ENCODE measurements at places on chromosomes 2 and 18.

GRCh38 chr2:61210332-61210981 lies 48.5 kb downstream of the C2orf74 start:
- DNase-seq: no peak

DNA sequence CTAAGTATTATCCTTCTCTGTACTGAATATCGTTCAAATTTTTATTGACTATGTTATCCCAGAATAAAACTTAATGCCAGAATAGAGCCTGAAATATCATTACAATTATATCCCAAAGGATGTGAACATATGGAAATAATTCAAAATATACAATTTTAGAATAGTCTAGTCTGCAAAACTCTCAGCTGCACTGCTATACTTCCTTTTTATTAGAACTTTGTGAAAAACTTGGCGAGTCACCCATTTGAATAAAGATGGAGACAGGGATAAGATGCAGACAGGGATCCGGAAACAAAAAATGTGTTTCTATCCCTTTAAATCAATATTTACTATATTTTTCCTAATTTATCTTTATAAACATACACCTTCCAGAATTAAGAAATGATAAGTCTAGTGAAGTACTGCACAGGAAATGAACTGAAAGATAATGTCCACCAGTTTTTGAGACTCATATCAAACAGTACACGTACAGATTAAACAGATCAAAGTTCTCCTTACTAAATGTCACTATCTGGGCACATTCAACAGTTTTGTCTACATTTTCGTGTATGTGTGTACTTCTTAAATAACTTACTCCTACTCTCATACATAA lies 107.8 kb downstream of the MEP1B start:
- DNase-seq: no peak

DNA sequence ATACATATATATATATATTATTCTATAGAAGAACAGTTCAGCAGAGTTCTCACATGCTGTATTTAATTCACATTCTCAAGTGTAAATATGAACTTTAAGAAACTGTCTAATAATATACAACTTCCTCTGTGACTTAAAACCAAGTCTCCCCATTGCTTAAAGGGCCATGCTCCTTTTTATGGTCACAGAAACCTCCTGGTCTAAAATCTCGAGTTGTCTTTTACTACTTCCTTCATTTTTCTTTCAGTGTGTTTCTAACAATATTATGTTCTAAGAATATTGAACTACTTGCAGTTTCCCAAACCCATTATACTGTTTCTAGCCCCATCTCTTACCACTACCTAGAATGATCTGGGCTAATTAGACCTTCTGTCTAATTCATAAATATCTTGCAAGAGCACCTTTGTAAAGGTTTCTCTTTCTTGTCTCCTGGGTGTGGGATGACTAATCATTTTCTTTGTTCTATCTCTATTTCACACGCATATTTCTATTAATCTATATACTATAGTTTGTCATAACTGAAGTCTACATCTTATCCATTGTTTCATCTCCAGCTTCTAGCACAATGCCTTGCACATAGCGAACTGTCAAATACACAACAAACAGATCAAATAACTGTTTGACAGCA lies 48.8 kb downstream of the ERBB4 start:
- no peak for DNase-seq

DNA sequence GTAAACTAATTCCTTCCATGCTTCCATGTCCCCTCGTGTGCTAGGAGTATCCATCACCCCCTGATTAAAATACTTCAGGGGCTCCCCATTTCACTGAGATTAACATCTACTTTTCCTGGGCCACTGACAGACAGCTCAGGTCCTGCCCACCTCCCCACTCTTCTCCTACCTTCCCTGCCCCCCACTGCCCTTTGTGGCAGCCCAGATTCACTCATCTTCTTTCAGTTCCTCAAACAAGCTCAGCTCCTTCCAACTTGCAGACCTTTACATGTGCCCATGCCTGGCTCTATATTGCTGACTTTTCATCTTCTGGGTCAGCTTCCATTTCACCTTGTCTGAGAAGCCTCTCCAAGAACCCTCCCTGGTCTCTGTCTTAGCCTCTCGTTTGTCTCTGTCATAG lies 12.0 kb downstream of the RUFY4 start:
- DNase-seq: no peak

- no peak for DNase-seq
These were observed 5.5 kb upstream of the GPR45 start for GRCh38 chr2:105236060-105236424.

DNA sequence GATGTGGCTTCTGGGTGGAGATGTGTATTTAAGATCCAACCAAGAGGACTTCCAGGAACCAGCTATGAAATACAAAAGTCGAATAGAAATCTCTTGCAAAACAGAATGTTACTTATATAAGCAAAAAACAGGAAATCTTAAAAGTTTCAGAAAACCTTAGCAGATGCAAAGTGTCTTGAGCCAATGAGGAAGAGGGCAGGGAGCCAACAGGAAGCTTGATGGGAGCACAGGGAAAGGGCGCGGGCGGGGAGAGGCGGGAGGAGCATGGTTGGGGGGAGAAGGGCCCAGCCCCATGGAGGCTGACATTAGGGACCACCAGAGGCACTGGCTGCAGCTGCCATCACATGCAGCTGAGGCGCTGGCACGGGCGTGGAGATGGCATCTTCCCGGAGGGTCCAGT lies 203.3 kb downstream of the SNTG2 start:
- DNase-seq: no peak

DNA sequence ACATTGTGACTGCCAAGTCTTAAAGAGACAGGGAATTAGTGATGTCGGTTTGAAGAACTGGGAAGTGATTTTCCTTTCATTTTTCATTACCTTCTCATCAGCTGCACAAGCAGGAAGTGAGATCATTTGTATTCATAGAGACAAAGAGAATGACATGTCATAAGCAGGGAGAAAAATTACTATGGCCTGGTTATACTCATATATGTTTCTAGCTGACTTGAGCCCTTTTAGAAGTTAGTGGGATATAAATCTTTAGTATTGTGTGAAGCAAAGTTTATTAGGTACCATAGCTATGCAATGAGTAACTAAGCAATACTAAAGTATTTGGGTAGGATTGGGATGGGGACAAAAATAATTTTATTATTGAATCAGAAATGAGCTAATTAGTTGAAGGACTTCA lies 284.1 kb downstream of the PID1 start:
- no peak for DNase-seq

DNA sequence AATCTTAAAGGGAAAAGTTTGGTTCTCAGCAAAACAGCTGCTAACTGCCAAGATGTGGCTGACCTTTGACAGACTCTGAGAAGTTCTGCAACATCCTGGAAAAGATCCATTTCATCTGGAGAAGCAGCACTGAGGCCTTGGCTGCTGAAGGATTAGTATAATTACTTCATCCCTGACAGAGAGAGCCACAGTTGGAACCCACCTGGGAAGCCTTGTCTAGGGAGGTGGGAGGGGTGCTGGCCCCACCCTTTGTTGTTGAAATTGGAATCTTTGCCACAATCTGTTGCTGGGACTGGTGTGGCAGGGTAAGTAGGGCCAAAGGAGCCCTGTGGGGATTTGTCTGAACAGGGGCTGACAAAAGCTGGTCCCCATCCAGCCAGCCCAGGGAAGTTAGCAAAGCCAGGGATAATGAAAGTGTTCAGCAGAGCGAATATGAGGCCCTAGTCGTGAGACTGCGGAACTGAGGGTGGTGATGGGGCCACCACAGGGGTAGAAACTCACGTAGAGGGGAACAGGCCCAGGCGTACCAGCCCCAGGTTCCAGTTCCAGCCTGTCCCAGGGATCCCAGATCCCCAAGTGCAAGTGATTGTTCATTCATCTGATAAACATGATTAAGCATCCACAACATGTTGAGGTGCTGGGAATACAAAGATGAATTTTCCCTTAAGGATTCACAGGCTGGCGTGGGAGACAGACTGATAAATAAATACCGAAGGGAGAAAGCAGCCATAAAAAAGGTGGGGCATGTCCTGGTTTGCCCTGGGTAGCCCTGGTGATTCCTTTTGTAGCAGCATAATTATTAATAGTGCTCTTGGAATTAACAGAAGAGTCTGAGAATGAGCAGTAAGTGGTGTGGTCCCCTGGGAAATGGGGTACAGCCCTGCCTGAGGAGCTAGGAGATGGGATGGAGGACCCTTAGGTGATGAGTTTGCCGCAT lies 60.0 kb downstream of the MYO1B start:
- no peak for DNase-seq

GRCh38 chr2:100301881-100302584 lies 20.3 kb downstream of the LONRF2 start:
- no peak for DNase-seq

- DNase-seq: no peak
These were observed 13.5 kb upstream of the CALCRL start for GRCh38 chr2:187461294-187462261.

DNA sequence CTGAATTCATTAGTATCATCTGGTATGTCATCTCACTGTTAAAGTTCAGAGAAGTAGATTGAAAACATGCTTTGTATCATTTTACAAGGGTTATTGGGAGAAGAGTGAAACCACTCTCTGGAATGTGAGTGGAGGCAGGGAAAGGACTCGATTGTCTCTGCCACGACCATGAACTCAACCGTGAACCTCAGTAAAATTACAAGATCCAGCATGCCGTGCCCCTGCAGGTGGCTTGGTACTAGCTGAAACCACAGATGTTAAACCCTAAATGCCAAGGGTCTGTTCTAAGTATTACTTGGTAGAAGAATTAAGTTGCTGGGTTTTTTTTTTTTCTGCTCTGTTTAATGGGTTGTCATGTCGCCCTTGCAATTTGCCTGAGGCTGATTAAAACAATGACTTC lies 197.2 kb downstream of the MYO3B start:
- no peak for DNase-seq

- DNase-seq: no peak
These were observed 660.1 kb upstream of the SLC8A1 start for GRCh38 chr2:41111836-41112627.

DNA sequence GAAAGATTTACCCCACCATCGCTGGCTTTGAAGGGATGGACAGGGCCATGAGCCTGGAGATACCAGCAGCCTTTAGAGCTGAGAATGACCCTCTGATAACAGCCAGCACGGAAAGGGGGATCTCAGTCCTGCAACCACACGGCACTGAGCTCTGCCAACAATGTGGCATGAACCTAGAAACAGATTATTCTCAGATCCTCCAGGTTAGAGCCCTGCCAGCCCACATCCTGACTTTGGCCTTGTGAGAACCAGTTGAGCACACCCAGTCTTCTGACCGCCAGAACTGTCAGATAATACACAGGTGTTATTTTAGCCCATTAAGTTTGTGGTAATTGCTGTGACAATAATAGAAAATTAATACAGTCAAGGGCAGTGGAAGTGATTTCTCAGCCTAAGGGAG lies 9.4 kb upstream of the GNLY start:
- no peak for DNase-seq

GRCh38 chr2:59935005-59935404 lies 618.4 kb downstream of the BCL11A start:
- no peak for DNase-seq

GRCh38 chr2:197209742-197210408 lies 100.7 kb downstream of the ANKRD44 start:
- no peak for DNase-seq

- no peak for DNase-seq
These were observed 111.7 kb upstream of the GPC1 start for GRCh38 chr2:240323601-240324291.

GRCh38 chr2:6352247-6352646 lies 513.5 kb downstream of the CMPK2 start:
- no peak for DNase-seq

- DNase-seq: no peak
These were observed 3.3 kb upstream of the WNT6 start for GRCh38 chr2:218856167-218856895.

DNA sequence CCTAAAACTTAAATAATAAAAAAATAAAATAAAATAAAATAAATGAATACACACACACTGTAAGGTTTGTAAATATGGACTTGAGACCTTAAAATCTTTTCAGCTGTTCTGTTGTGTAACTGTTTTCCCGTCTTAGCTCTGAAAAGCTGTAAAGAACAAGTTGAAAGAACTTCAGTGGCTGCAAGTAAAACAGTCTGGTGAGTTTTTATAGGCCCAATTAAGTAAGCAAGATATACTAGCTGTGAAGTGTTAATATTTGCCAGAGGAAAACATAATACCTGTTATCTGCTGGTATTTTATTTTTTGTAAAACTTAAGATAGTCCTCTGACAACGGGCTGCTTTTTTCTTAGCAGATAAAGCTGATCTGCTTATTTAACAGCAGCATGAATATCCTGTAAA lies 176.9 kb upstream of the NRP2 start:
- no peak for DNase-seq

DNA sequence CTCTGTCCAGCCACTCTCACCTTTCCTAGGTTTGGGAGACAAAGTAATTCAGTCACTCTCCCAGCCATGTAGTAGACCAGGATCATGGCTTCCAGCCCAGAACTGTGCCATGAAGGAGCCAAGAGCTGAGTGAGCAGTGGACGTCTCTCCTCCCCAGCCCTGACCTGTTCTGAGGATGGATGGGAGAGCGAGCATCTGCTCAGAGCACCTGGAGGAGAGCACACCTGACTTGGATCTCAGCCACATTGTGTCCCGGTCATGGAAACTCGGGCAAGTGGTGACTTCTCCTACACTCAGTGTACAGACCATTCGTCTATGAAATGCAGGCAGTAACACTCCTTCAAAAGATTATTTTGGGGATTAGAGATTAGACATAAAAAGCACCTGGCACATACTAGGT lies 299.7 kb downstream of the TNS1 start:
- no peak for DNase-seq

DNA sequence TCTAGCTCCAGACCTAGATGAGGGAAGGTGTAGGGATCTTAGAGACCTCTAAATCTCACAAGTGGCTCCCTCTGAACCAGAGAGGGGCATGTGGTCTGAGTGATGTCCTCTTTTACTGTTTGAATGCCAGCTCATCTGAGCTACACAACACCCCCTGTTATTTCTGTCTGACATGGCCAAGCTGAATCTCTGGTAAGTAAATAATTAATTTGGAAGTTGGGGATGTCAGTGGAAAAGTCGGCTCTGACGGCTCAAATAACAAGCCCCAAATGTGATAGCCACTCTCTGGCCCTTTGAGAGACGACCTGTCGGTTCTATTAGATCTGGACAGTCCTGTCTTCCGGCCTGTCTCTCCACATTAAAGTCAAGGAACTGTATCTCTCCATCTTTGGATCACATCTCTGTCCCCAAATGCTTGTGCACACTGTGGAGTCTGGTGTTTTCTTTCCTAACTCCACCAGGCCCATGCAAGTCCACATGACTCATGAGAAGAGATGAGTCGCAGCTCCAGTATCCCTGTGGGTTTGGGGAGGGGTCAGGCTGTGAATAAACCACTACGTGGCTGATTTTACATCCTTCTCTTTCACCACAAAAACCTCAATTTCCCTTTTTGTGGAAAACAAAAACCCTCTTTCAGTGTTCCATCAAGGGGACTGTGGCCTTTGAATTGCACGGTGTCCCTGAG lies 52.5 kb downstream of the SETBP1 start:
- DNase-seq: no peak

- no peak for DNase-seq
These were observed 118.3 kb downstream of the FMNL2 start for GRCh38 chr2:152453129-152453911.

- DNase-seq: no peak
These were observed 1552.9 kb upstream of the SLC39A10 start for GRCh38 chr2:194103941-194104659.
